NCI-H1694 (cell line): ENCODE measurements at places on chromosomes 11 and 22.

GRCh38 chr11:28631148-28631547, 523.0 kb downstream of the METTL15 start:
- no peak for DNase-seq

DNA sequence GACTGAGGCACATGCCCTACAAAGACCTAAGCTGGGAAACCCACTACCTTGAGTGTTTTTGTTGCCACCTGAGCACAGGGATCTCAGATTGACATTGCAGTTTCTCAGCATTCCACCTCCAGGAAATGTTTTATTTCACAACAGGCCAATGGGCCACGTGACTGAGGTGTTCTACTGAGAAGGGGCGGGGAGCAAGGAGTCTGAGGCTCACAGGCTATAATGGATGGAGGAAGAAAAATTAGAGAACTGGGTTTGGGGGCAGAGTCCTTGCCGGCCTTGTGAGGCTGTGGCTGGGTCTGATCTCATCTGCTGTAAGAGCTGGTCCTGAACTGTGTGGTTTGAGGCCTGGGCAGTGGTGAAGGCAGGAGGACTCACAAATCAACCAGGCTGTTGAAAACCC, 40.7 kb downstream of the ZNF202 start:
- no peak for DNase-seq

DNA sequence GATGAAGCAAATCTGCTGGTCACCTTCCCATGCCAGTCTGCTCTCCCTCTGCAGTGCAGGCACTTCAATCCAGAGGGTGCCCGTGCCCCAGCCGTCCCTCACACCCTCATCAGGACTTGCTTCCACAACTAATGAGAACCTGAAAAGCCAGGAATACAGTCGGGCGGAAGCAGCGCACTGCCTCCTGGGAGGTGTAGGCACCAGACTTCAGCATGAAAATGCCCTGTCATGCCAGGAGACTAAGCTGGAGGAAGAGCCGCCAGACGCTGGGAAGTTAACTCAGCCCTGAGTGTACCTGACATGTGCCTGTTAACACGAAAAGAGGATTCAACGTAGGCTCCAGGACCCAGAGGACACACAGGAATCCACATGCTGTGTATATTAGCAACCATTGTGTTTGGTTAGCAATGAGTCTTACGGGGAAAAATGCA, 40.1 kb upstream of the FLI1 start:
- DNase-seq = no peak

GRCh38 chr11:110757962-110758755, 45.9 kb upstream of the ARHGAP20 start:
- no peak for DNase-seq

DNA sequence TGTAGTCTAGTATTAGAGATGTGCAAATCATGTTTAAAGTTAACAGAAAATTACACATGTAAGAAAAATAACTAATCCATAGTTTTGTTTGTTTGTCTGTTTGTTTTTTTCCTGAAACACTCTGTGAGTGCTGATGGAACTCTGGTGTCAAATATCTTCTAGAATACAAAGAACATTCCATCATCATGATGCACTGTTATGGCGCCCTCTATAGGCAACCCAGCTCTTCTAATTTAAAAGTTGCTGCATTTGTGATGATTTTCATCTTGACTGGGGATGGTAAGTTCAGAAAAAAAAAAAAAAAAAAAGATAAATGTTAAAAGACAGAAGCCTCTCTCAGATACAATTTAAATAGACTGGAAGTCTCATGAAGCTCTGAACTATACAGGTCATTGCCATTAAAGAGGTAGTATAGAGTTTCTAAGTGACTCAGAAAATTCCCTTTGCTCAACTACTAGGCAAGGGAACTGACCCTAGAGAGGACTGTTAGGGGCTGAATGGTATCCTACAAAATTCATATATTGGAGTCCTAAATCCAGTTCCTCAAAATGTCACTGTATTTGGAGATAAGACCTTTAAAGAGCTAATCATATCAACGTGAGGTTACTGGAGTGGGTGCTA, 597.2 kb upstream of the ANO3 start:
- no peak for DNase-seq

DNA sequence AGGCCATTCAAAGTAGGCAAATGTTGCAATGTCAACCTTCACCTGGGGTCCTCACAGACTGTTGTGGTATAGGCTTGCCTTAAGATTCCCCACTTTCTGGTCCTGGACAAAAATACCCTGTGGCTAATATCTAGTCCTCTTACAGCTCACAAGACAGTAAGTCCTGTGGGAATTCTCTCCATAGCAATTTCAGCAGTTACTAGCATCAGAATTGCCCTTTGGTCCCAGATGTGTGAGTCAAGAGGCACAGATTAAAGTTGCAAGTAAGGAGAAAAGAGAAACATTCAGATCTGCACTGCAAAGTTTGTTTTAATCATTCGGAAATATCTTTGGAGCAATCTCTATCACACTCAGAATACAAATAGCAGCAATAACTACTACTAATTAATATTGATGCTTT, 420.2 kb downstream of the NTM start:
- DNase-seq = no peak
